NCI-H460 (cell line): ENCODE measurements at places on chromosomes 1 and 21.

GRCh38 chr1:234499943-234500245 lies 20.9 kb upstream of the TARBP1 start:
- DNase-seq: no peak

- no peak for DNase-seq
These were observed 136.2 kb downstream of the SEC16B start for GRCh38 chr1:177833631-177834030.

DNA sequence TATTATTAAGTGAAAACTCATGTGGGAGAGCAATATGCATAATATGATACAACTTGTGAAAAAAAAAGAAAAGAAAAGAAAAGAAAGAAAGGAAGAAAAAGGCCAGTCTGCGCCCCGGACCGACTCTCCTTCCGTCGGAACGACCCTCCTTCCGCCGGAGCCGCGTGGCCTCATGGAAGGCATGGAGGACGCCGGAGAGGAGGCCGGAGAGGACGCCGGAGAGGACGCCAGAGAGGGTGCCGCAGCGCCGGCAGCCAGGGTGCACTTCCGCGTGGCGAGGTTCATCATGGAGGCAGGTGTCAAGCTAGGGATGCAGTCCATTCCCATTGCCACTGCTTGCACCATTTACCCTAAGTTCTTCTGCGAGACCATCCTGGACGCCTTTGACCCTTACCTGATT lies 185.9 kb downstream of the NR5A2 start:
- DNase-seq: no peak

- no peak for DNase-seq
These were observed 216.2 kb upstream of the SAMSN1 start for GRCh38 chr21:14762327-14762726.

- DNase-seq: no peak
These were observed 26.4 kb downstream of the FOXO6 start for GRCh38 chr1:41387667-41388091.

DNA sequence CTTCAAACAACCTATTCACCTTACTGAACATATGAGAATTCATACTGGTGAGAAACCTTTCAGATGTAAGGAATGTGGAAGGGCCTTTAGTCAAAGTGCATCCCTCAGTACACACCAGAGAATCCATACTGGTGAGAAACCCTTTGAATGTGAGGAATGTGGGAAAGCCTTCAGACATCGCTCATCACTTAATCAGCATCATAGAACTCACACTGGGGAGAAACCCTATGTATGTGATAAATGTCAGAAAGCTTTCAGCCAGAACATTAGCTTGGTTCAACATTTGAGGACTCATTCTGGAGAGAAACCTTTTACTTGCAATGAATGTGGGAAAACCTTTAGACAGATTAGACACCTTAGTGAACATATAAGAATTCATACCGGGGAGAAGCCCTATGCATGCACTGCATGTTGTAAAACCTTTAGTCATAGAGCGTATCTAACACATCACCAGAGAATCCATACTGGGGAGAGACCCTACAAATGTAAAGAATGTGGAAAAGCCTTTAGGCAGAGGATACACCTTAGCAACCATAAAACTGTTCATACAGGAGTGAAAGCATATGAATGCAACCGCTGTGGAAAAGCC lies 13.2 kb upstream of the EXO5 start:
- no peak for DNase-seq

DNA sequence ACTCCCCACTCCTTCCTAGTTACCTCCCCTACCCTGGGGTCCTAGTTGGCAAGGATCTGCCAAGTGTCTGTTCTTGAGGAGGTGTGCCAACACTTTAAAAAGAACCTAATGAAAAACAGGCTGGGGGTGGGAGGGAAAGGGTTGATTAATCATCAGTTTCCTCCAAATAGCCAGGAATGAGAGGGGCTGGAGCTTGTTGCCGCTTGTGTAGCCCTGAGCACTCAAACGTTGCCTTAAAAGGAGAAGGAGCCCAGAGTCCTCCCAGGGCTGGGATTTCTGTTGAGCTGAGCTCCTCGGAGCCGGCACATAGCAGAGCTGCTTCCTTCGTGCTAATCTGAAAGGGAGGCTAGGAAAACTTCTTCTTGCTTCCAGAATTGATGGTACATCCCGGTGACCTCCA lies 15.9 kb downstream of the SHISA4 start:
- DNase-seq: no peak
